ENCODE measurements at places on chromosomes 16 and 17.

DNA sequence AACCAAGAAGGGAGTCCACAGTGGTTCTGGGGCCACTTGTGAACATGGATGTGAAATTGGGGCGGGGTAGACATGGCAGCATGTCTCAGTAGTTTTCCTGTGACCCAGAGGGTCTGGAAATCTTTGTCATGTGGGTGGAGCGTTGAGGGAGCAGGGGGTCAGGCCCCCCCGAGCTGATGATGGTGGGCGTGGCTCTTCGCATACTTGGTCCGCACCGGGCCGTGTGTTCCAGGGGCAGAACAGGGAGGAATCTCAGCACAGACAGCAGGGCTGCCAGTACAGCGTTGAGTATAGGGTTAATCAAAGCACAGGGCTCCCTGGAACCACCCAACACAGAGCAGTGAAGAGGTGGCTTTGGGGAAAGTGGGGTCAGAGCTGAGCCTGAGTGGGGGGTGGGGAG lies 267.5 kb downstream of the SEC14L1 start:
- DNase-seq = no peak

DNA sequence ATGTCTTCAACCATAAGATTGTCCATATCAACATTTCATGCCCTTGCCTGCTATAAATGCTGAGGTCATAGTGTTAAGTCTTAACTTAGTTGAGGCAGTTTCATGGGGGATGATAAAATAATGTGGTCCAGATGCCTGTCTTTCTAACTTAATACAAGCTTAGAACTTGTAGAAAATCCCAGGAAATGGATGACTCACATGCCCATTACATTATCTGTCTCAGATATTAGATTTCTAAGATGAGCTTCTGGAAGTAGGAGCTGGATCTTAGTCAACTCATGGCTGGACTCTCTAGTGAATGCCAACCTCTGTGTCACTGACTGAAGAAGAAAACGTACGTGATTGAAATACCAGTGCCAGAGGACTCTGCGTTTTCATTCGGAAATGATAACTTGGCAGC lies 797.5 kb upstream of the EEF2KMT start:
- no peak for DNase-seq

DNA sequence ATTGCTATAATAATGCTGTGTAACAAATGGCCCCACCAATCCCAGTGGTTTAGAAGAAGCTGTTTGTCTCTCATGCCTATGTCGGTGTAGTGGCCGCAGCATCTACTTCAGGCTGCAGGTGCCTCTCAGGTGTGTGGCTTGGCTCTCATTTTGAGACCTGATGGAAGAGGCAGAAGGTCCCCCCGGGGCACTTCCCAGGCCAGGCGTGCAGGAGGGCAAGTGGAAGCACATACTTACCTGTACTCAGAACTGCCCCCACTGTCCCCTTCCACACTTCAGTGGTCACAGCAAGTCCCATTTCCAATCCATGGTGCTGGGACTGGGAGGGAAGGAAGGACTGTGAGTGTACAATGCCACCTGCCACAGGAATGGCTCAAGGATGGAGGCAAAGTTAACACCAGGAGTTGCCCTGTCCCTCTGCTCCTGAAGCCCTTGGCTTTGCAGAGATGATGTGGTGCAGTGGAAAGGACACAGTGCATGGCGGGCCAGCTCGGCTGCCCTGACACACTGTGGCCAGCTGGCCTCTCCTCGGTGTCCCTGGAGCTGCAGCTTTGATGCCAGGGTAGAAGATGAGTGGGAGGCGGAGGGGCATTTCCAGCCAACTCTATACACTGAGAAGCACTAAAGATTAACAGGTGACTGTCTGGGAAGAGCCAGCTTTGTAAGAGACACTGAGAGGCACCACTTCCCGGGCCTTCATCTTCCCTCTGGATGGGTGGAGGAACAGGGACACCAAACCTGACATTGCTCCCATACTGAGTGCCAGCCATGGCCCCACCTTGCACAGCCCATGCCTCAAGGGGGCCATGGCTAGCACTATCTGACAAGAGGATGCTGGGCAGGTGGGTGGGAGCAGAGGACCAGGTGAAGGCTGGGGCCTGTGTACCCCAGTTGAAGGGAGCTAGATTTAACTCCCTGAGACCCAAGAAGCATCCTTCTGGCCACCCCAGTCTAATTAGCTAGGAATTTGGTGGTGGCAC lies 105.9 kb downstream of the METRNL start:
- peak; percentile 5 for DNase-seq

- DNase-seq = no peak
Measured at GRCh38 chr17:50189550-50190292, 11.7 kb downstream of the COL1A1 start.

- peak; percentile 99 for DNase-seq
Measured at GRCh38 chr17:82716203-82717010, at the start of gene FN3KRP. TSS of gene FN3KRP (plus strand) at chr17:82716706. CDS start at chr17:82716756, 50 bp downstream.

GRCh38 chr17:58332778-58333735 lies 4.5 kb upstream of the TSPOAP1 start:
- DNase-seq = no peak

GRCh38 chr17:42227849-42228700 lies 33.8 kb upstream of the GHDC start:
- DNase-seq = no peak

DNA sequence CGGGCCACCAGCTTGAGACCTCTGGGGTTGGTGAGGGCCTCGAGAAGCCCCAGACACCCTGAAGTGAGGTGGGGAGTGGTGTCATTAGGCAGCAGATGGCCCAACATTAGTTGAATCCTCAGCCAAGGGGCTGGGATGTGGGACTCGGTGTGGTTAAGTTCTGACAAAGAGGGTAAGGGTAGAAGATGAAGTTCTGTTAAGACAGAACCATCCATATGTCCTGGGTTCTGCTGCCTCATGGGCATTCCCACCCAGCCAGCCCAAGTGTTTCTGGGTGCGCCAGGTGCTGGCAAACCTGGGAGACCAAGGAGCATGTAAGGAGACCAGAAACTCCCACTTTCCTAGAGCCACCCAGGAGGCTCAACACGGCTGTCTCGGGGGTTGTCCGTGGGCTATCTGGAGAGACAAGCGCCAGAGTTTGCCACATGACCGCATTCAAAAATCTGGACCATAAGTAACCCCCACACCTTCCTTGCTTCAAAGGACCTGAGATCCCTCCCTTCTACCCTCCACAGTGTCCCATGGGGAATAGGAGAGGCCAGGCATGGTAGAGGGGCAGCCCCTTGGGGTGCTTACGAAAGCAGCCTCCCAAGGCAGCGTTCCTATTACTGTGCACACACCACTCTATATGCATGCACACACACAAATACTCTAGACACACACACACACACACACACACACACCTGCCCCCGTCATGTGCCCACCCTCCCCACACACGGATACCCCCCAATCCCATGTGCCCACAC lies 128.7 kb downstream of the C16orf78 start:
- DNase-seq = no peak

DNA sequence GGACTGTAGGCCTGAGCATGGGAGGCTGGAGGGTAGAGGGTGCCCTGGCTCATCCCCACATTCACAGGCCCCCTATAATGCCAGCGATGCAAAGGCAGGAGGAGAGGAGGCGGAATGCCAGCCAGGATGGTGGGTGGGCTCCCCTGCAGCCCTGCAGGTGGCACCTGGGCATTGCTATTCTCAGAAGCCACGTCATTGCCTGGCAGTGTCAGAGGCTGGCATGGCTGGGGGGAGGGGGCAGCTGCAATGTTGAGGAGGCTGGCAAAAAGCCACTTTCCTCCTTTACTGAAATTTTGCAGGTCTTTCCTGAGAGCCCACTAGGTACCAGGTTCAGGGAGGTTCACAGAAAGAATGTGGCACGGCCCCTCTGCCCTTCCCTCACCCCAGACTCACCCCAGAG lies 36.2 kb downstream of the RAB11FIP4 start:
- no peak for DNase-seq

DNA sequence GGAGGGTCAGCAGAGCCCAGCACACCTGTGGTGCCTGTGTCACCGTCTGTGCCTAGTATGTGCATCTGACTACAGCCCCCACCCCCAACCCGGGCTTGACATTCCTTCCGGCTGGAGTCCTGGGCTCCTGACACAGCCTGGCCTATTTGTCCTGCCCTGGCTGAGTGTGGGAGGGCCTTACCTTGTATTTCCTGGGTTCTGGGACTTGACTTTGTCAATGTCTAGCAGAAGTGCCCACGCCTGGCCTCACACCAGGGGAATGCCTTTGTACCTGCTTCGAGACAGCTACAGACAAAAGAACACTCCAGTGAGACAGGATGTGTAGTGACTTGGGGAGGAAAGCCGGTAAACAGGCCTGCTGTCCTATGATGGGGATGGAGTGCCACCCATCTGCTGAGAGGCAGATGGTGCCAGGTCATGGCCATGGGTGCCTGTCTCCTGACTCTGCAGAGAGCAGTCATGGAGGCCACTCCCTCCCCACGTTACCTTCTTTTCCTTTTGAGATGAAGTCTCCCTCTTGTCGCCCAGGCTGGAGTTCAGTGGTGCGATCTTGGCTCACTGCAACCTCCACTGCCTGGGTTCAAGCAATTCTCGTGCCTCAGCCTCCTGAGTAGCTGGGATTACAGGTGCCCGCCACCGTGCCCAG lies 42.8 kb downstream of the TNFRSF13B start:
- DNase-seq = no peak

GRCh38 chr17:39014795-39015545 lies 47.8 kb upstream of the FBXO47 start:
- DNase-seq = no peak

DNA sequence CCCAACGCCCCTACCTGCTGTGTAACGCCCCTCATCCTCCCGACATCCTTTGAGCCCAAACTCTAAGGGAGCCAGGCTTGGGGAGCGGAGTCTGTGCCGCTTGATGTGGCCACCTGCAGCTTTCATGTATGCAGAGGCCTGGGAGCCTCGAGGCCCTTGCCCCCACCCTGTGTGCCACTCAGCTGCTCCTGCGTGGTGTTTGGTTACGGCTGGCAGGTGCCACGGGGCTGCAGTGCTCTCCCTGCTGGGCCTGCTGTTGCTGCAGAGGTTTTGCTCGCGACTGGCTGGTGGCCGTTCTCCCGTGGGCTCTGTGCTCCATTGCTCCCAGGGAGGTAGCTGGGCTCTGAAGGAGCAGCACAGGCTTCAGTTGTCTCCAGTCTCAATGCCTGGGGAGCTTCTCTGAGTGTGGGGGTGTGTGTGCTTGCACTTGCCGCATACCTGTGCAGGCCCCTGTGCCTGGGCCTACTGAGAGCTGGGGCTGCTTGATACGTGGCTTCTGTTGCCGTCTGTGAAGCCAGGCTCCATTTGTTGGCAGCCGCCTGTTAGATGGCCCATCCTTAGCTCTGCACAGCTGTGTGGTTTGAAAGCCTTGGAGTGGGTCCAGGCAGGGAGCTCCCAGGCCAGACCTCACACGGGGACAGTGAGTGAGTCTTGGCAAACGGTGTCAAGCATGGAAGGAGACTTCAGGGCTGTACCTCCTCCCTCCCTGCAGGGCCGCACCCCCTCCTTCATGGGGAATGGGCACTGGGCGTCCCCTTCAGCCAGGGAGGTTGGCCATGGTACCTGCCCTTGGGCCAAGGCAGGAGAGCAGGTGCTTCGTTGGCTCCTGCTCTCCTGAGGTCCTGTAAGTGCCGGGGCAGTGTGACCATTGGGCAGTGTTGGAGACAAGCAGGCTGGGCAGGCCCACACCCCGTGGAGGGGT lies 47.2 kb downstream of the PDPK1 start:
- DNase-seq = no peak

GRCh38 chr17:29176558-29177351 lies 3.4 kb downstream of the MYO18A start:
- DNase-seq = peak; percentile 82

GRCh38 chr16:19363740-19364139 lies 53.9 kb upstream of the TMC5 start:
- DNase-seq = no peak

GRCh38 chr16:89426736-89427530 lies 63.4 kb downstream of the ANKRD11 start:
- DNase-seq = no peak

DNA sequence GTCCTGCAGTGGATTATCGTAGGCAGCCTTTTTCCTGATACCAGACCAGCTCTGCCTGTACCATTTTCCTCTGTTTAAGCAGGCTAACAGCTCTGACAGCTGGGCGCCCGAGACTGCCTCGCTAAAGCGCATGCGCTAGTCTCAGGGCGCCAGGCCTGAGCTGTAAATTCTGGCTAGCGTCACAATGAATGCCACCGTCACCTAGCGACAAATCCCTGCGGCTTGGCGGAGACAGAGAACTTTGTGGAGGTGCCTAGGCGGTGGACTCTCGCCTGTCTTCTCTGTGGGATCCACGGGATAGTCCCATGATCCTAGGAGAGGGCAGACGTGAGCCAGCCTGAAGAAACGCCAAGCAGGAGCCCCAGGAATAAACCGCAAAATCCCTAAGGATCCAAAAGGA lies 573.9 kb downstream of the KCNJ18 start:
- peak; percentile 58 for DNase-seq

GRCh38 chr16:69663846-69664245 lies 62.5 kb downstream of the NQO1 start:
- no peak for DNase-seq

DNA sequence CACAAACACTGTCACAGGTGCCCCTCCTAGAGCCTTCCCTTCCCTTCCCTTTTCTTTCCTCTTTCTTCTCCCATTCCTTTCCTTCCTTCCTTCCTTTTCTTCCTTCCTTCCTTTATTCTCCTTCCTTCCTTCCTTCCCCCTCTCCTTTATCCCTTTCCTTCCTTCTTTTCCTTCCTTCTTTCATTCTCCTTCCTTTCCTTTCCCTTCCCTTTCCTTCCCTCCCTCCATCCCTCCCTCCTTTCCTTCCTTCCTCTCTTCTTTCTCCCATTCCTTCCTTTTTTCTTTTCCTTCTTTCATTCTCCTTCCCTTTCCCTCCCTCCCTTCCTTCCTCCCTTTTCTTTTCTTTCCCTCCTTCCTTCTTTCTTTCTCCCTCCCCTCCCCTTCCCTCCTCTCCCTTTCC lies 170.0 kb downstream of the ENGASE start:
- DNase-seq = no peak

DNA sequence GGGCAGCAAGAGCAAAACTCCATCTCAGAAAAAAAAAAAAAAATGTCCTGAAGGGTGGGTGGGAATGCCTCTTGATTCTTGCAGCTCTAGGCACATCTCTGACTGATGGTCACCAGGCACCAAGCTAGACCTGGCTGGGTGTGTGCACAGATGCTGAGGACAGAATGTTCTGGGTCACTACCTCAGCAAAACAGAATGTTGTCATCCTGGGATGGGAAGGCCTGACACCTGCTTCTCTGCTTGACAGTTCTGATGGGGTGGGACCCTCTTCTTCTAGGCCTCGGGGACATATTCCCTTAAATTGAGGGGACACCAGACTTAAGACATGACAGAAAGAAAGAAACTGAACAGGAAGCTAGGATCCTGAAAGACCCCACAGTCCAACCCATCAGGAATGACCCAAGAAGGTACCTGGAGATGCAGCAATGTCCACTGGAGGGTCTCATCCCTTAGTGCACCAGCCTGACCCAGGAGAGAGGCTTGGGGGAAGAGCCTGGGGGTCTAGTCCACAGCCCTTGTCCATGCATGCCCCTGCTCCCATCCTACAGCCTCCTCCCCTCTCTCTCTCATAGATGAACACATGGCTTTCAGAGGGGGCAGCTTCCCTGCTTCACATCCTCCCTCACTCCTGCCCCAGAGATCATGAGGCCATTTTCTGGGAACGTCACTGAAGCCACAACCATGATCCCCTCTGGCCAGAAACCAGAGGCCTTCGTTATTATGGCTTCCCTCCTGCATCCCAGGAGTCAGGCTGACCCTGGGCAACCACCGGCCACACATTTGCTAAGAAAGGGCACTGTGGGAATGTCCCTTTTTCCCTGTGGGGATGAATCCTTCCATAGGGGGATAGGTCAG lies 3.8 kb upstream of the STAT5B start:
- DNase-seq = no peak
